Activated naive CD4-positive, alpha-beta T cell treated with anti-CD3 and anti-CD28 coated beads, Interleukin-2, amount 50 U/mL, for 72 hours (primary cell): ENCODE measurements at places on chromosomes 5 and 9.
A peak's percentile ranks its signal among the peaks of the same experiment; 100 is the strongest.

DNA sequence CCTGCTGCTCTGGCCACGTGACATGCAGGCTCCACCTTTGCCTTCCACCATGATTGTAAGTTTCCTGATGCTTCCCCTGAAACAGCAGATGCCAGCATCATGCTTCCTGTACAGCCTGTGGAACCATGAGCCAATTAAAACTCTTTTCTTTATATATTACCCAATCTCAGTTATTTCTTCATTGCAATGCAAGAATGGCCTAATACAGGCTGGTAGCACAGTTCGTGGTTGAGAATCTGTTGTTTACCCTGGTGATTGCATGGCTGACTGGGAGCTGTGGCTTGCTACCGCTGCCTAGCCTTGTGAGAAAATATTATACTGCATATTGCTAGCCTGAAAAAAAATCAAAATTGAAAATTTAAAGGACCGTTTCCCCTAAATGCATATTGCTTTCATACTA is 44.8 kb upstream of the PTPN3 start:
- no peak for DNase-seq

- peak; percentile 61 for DNase-seq
These were observed 52.3 kb downstream of the PSD2 start for GRCh38 chr5:139847790-139848507.

DNA sequence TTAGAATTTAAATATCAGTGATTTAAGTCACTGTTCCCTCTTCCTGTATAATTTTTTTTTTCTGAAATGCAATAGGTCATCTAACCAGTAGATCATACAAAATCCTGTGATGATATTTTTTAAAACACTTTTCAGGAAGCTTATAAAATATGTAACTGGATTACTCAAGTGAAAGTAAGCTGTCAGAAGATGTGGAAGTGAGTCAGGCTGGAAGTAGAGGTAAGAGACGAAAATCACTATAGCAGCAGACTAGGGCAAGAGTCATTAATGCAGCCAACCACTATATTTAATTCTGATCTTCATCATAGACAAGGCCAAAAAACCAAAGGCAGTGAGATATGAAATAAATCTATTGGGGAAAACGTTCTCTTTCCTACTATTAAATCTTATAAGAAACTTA is 65.7 kb upstream of the C6 start:
- no peak for DNase-seq

DNA sequence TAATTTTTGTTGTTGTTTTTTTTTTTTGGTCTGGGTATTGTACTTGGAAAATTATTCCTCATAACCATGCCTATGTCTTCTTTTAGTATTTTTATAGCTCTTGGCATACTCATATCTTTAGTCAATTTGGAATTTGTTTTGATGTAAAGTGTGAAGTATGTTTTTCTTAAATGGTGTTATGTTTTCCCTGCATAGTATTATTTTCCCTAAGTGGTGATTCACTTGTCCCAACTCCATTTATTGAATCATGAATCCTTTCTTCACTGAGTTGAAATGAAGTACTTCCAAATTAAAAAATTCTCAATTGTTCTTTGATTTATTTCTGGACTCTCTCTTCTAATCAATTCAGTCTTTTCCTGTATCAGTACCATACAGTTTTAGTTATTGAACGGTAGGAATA is 46.5 kb downstream of the POLK start:
- no peak for DNase-seq

- DNase-seq: no peak
These were observed 93.3 kb downstream of the BARX1 start for GRCh38 chr9:93861736-93862358.

DNA sequence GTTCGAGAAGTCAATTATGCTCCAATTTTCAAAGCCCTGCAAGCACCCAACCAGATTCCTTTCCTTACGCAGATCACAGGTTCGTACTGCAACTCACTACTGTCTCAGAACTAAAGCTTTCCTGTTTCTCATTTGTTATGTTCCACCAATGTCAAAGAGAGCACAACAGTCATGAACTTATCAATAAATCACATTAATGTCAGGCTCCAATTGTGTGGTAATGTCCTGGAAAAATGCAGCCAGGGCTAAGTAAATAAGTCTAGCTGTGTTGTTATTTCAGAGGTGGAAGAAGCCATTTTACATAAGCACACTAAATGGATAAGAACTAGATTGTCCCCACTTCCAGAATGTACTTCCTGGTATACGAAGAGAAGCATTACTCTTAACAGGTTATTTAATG is 488.6 kb upstream of the PTGER4 start:
- DNase-seq: no peak

DNA sequence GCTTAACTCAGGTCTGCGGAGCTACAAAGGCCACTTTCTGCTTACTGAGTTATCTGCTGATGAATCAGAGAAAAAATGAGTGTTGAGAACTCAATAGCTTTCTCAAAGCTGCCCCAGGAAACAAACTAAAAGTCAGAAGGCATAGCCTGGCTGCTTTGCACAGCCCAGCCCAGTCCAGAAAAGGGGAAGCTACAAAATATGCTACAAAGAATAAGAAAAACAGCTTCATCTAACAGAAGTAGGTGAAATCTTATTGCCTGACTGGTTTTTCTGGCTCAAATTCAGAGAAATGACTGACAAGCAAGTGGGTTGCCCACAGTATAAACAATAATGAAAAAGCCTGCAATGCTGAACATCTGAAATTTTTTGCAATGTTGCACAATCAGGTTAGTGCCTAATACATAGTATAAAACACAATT is 156.2 kb downstream of the PPP2R2B start:
- no peak for DNase-seq

GRCh38 chr9:84924266-84924665 is 254.7 kb downstream of the NTRK2 start:
- no peak for DNase-seq

DNA sequence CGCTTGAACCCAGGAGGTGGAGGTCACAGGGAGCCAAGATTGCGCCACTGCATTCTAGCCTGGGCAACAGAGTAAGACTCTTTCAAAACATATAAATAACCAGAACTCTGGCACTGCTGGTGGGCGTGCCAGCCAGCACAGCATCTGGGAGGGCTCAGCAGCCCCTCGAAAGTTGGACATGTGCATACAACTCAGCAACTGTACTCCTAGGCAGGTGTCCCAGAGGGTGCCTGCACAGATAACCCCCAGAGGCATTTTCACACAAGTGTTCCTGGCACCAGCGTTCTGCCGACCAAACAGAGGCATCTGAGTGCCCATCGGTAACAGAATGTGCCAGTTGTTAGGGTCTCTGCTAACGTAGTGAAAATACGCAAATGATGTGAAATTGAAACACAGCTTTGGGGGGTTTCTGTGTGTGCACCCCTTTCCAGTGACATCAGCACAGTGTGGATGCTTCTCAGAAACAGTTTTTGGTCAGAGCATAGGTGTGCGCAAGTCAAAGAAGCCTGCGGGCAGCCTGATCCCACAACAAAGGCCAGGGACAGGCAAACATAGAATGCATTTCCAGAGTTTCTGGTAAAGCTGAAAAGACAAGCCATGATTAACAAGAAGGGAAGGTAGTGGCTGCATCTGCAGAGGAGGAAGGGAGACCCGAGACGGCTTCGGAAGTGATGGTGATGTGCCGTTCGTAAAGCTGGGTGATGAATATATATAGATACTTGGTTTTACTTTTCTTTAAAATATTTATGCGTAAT is 190.2 kb downstream of the CACNA1B start:
- no peak for DNase-seq

GRCh38 chr5:127011153-127011552 is 19.2 kb downstream of the MARCHF3 start:
- DNase-seq: no peak

GRCh38 chr9:37788332-37788731 is 3.5 kb upstream of the EXOSC3 start:
- DNase-seq: no peak

GRCh38 chr5:98768160-98768959 is 5.1 kb upstream of the RGMB start:
- DNase-seq: peak; percentile 57

- DNase-seq: no peak
These were observed 20.8 kb downstream of the CPLX2 start for GRCh38 chr5:175892015-175892800.

DNA sequence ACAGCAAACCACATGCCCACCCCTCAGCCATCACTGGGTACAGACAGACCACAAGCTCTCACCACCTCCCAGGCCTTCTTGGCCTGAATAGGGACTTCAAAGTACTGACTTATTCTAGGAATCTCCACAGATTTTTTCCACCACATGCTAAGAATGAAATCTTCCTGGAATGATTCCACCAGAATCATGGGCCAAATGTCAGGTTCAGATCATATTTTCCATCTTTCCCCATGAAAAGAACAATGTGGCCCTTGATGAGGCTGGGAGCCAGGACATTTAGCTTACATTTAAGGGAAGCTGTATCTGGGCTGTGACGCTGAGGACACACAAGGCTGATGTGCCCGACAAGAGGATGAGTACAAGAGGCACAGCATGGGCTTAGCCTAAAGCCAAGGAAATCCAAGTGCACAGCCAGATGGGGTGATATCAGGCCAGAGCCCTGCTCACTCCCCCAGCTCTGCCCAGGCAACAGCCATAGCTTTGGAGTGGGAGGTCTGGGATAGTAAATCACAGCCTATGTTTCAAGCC is 28.1 kb downstream of the ACSL6 start:
- DNase-seq: no peak

GRCh38 chr5:162230348-162230747 is 162.8 kb downstream of the GABRG2 start:
- DNase-seq: no peak

DNA sequence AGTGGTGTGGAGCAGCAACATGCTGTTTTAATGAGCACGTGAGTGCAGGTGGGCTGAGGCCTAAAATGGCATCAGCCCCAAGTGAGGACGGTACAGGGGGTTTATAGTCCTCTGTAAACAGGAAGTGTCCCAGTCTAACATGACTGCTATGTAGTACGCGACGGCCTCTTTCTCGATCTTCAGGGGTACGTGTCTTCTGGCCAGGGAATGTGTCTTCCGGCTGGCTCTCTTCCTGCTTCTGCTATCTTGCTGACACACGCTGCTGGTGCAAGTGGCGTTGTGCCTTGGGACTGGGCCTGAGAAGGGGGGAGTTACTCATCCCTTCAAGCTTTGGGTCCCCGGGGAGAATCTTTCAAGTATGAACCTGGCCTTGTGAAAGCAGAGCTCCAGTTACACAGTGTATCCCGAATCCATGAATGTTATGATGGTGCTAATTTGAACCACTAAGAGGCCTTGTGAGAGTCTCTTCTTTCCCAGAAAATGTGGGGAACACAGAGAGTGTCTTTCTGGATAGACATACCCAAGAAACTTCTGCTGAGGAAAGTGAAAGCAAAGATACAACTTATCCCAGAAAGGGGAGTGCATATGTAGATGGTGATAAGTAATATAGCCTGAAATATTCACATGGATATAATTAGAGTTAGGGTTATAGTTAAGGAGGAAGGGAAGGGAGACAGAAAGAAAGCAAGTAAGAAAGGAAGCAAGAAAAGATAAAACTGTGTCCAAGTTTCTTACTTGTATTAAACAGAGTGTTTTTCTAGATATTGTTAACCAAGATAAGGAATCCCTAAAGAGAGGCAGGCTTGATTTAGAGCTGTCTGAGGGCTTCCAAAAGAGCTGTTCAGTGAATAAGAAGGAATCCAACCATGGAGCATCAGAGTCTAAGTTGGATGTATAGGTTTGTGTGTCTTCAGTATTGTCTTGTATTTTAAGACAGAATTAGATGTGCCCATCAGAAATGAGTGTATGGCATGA is 35.5 kb upstream of the ANXA2R start:
- DNase-seq: no peak

GRCh38 chr9:85408494-85408893 is 333.3 kb downstream of the AGTPBP1 start:
- DNase-seq: no peak

- DNase-seq: no peak
These were observed 58.1 kb downstream of the CDO1 start for GRCh38 chr5:115758356-115758755.

DNA sequence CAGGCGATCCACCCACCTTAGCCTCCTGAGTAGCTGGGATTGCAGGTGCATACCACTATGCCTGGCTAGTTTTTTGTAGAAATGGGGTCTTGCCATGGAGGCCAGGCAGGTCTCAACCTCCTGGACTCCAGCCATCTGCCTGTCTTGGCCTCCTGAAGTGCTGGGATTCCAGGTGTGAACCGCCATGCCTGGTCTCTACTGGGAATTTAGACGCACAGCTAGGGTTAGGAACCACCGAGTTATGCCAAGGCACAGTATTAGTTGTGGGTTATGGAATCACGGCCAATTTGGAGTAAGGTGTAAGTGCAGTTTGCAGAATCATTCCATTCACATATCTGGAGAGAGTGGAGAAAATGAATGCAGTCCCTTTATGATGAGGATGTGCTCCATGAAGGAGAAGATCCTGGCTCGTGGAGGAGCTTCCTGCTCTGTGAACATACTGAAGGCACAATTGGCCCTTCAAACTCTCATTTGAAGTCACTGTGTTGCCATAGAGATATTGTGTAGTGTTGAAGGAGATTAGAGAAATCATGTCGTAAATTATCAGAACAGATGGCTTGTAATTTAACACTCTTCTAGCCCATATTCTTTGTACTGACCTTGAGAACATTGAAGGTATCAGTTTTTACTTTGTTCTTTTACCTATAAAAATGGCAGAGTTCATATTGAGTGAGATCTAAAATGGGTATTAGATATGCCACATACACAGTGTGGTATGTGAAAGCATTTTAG is 18.8 kb downstream of the TRIO start:
- no peak for DNase-seq

DNA sequence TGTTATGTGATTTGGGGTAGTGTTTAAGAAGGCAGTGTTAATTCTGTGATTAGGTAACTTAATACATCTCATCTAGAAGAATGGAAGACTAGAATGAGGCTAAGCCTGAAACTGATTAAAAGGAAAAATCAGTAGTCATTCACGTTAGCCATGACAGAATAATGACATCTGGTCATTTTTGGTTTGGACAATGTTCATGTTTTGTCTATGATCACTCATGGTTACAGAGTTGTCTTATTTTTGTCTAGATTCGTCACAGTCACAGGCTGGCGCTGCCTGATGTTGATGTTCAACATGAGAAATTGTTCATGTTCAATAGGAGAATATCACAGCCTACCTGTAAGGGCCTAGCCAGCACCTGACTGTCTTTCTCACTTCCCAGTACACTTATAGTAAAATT is 9.5 kb upstream of the DOCK2 start:
- DNase-seq: no peak

- no peak for DNase-seq
These were observed 1129.2 kb downstream of the DTWD2 start for GRCh38 chr5:117859176-117859575.

- DNase-seq: no peak
These were observed 311.7 kb downstream of the YTHDC2 start for GRCh38 chr5:113825176-113825575.
